Hypothalamus (tissue), 51 donors: ENCODE measurements at places on chromosomes 5 and 9.

DNA sequence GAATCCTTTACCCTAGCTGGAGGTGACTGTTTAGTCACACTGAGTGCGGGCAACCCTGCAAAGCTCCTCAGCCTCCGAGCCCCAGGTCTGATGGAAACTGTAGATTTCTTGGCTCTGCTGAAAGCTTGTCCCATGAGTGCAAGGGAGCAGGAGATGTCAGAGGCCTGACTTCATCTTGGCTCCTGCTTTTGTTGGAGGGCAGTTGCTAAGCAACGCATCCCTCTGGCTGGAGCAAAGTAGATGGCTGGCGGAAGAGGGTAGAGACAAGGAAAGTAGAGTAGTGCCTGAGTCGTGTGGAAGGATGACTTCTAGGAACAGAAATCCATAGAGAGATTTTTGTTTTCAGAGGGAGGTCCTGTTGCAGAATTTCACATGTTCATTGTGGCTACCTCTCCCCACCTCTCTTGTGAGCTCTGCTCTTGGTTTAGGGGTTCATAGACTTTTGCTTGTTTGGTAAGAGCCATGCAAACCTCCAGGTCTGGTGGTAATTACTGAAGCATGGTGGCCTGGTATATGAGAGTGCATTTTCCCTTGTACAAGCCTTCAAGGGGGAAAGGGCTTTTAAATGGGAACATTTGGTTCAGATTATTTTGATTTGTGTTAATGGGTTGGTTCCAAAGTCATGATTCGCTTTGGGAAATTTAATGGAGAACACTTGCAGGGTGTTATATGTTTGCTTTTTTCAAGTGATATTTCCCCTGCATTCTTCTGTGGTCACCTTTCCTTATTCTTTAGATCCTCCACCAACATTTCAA lies 71.5 kb downstream of the ARHGAP26 start:
- DNase-seq = no peak

DNA sequence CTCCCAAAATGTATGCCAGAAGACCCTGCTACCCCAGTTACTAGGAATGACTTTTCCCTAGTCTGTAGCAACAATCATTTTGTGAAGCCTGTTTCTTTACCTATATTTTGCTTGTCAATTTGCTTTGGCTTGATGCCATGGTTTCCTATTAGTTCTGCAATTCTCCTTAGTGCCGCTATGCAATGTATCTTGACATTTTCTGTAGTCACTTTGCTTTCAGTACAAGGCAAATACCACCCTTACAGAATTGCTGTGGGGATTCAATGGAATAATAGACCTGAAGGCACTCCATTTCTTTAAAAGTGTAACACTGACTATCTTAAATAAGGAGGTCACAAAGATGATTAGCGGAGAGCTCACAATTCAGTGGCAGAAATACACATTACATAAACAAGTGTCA lies 291.1 kb downstream of the NR2F1-AS1 start:
- no peak for DNase-seq

GRCh38 chr5:134136221-134136631 lies 21.7 kb downstream of the TCF7 start:
- DNase-seq = no peak

GRCh38 chr5:171630350-171631065 lies 155.1 kb upstream of the SMIM23 start:
- no peak for DNase-seq

DNA sequence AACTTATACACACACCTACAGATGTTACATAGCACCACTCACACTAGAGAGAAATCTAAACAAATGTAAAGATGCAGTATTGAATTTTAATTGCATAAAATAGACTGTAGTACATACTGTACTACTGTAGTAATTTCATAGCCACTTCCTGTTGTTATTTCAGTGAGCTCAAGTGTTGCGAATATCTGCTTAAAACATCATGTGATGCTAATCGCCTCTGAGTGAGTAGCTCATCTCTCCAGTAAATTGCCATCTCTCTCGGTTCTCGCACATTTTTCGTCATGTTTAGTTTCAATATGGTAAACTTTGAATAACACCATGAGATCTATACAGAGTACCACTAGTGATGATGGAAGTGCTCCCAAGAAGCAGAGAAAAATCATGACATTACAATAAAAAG lies 22.0 kb upstream of the ARHGEF28 start:
- no peak for DNase-seq

- DNase-seq = no peak
These were observed 93.4 kb upstream of the SLC30A5 start for GRCh38 chr5:69000216-69000919.
